ENCODE measurements at places on chromosomes 7 and 10. TPM values are rescaled to one million over a fixed set of nuclear protein-coding genes. Genes with fewer than 3 reads are reported as not detected.

DNA sequence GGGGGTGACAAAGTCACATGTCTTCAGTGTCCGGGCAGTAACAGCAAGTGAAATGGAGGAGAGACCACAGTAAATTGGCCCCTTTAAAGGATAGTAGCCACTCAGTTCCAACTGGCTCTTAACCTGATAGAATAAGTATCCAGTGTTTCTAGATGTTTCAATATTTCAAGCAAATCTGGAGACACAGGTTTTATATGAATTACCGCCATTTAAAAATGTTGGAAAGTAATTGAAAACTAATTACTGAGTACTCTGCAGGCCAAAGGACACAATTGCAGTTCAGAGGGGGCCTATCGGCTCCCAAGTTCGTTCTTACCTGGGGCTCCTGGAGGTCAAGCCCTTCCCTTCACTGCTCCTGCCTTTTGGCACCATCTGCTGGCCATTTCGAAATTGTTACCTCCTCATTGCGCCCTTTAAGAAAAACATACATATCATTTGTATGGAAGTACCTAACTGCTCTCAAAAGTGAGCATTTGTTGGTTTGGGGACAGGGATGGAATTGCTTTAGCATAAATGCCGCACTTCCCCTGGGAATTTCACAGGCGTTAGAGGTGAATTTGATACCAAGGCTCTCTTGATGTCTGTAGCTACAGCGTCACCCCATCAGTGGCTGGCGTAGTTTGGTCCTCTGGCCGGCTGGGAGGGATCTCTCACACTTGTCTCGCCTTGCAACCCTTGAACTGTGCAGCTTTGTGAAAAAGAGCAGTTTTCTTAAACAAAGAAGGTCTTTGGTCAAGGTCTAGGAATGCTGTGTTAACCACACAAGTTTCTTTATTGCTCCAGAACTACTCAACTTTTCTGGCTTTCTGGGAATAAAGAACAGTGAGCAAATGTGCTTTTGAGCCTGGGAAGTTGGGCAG, 220.0 kb downstream of the ARHGAP21 start:
- peak overlapping the region; percentile 1 for H3K27ac ChIP-seq
- no peaks in the 10 kb centered on the region for H3K27me3 ChIP-seq
- peaks cover 44% of the 10 kb centered on the region for H3K36me3 ChIP-seq
- no peak for DNase-seq
- no peak overlapping the region for H3K4me3 ChIP-seq

The SPOCK2 gene
- total RNA-seq: 4.6 TPM

GRCh38 chr10:62305813-62306212, 37.2 kb upstream of the RTKN2 start:
- peaks cover 3% of the 10 kb centered on the region for H3K27me3 ChIP-seq
- no peaks in the 10 kb centered on the region for H3K4me1 ChIP-seq
- no peaks in the 10 kb centered on the region for H3K36me3 ChIP-seq
- no peak for DNase-seq

The HOXA9 gene
- total RNA-seq: not detected

DNA sequence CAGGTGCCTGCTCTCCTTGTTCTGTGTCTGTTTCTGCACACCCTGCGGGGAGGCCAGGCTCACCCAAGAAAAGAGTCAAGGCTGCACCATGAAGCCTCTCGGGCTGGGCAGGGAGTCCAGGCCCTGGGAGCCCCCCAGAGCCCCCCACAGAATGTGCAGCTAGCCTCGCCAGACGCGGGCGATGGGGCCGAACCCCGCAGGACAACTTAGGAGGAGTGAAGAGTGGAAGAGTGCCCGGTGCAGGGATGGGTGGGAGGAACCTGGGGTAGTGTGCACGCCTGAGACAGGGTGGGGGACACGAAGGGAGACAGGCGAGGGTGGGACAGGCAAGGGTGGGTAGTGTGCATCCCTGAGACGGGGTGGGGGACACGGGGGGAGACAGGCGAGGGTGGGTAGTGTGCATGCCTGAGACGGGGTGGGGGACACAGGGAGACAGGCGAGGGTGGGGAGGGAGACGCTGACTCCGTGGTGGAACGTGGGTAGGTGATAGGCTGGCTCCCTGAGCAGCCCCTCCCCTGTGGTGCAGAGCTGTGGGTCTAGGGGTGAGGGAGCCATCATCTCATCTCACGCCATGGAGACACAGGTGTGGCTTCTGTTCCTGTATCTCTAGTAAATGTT, 615.4 kb downstream of the DNAJB6 start:
- H3K4me3 ChIP-seq: no peak overlapping the region
- DNase-seq: no peak
- no peaks in the 10 kb centered on the region for H3K27me3 ChIP-seq
- H3K36me3 ChIP-seq: no peaks in the 10 kb centered on the region
